ENCODE measurements at places on chromosomes 4 and X.
A peak's percentile ranks its signal among the peaks of the same experiment; 100 is the strongest.

- no peak for DNase-seq
Observed at GRCh38 chr4:61950625-61951024, 750.5 kb downstream of the ADGRL3 start.

DNA sequence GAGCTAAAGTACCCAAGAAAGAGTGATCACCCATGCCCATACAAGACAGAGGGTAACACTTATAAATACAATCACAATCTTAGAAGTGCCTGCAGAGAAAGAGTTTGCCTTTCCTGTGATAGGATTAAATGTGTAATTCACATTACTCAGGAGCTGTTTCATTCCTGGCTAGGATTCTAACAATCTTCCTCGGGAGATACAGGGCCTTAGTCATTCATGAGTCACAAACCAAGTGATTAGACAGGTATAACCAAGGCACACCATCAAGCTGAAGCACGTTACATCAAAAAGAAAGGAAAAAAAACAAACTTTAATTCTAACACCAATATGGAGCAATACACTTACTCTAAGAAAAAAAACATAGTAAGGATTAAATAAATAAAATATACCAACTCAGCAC is 14.9 kb downstream of the ABCG2 start:
- no peak for DNase-seq

- DNase-seq: no peak
Observed at GRCh38 chr4:8326206-8326605, 56.7 kb downstream of the HTRA3 start.

DNA sequence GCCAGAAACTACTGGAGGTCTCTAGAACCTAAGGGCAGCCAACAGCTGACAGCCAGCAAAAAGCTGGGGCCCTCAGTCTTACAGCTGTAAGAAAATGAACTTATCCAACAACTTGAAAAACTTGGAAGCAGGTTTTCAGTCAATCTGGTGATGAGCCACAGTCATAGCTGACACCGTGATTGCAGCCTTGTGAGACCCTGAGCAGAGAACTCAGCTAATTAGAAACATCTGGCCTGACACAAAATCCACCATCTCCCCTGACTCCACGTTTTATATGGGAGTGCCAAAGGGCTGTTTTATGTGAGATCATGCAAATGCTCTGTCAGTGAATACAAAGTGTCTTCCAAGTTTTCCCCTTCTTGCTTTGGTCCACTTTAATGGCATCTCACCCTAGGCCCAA is 198.8 kb upstream of the DCAF8L1 start:
- DNase-seq: no peak

DNA sequence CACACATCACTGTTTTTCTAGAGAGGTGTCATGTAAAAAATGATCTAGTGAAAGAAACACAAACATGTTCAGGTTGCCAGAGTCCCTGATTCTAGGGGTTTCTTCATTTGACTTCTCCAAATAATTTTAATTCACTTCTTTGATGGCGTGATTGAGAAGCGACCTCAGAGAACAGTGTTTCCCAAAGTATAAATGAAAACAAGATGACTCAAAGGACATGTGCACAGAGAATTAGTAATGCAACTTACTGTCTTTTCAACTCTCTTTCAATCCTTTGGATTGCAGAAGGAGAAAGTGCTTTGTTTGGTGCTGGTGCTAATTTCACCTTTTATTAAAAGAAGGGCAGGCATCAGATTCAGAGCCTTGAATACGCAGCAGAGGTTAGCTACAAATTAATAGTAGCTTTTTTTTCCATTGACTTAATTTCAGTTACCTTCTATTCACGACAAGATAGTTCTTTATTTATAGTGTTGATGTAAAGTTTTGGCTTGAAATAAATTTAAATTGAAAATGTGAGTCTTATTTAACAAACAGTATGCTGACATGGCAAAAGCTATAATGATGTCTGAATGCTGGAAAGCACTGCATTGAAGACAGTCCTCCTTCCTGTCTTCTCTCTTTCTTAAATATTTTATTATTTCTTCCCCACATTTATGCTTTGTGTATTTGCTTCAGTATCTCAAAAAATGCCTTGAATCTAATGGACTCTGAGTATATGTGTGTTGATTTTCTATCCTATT is 85.1 kb downstream of the SLC10A7 start:
- no peak for DNase-seq

- no peak for DNase-seq
Observed at GRCh38 chr4:57231781-57232180, 121.6 kb upstream of the IGFBP7 start.

DNA sequence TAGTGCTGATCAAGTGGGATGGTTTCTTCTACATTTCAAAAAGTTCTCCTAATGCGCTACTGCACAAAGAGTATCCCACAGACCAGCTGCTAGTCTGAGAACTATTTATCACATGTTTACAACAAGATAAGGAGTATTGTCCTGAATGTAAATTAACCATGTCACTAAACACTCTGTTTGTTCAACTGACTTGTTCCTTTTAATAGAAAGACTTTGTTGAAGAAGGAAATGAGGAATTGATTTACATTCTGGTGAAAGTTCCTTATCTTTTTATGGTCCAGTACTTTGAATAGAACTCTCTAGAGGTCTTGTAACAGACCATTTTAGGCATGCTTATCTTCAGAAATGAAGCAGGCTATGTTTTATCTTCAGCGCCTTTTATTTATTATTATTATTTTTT is 67.3 kb upstream of the IL13RA1 start:
- DNase-seq: no peak

GRCh38 chr4:136768213-136768924 is 763.9 kb downstream of the PCDH18 start:
- no peak for DNase-seq

- DNase-seq: no peak
Observed at GRCh38 chr4:88985088-88985773, 71.8 kb downstream of the FAM13A start.

DNA sequence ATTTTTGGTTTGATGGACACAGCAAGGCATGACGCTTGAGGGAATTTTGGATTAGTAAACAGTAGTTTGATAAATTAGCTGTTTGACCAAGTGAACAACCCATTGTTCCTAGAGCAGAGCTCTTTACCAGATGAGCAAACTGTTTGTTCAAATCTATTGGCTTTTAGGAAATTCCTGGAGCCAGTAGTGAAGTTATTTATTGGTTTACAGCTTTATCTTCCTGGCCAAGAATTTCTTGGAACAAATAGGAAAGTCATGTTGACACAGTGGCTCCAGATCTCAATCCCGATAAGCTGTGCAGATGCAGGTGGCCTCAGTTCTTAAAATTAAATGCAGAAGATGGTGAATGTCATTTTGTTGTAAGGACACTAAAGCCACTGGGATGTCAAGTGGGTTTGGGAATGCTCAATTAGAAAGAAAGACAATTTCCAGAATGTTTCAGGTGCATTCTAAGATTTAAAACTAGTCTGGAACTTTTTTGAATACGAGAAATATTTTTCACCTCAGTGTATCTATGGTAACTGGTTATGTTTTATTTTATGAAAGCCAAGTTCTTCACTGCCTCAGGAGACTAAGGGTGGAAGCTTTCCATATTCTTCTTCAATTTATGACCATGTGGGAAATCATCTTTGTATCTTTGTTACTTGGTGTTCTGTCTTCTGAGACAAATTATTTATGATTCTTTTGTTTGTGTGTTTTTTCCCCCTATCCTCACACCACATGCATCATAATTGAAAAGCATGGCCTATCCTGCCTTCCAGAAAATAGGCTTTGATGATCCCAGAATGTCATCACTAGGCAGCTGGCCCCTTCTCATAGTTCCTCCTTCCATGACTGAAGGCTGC is 554.5 kb downstream of the STIM2 start:
- DNase-seq: no peak

- DNase-seq: no peak
Observed at GRCh38 chrX:109372291-109372690, 109.6 kb downstream of the GUCY2F start.

- no peak for DNase-seq
Observed at GRCh38 chr4:152106781-152107321, 346.0 kb upstream of the GATB start.

GRCh38 chr4:146342600-146343192 is 128.4 kb downstream of the REELD1 start:
- DNase-seq: no peak

DNA sequence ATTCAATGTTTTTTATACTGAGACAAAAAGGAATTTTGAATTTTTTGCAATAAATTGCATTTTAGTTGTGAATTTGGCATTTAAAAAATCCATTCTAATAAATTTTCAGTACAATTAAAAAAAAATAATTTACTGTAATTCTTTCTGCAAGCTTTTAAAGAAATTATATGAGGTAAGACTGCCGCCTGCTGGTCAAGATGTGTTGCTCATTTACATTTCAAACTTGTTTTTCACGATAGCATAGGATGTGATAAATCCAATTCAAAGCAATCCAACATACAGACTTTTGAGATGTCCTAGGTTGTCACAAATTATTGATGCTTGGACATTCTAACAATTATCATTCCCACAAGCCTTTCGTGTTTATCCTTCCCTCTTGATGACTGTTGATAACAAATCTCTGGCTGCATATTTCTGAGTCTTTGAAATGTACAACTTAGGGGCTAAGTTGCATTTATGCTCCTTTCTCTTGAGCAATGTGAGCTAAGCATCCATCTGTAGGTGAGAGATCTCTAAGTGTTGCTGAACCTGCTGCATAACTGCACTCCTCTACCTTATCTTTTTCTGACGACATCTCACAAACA is 21.7 kb upstream of the MFAP3L start:
- DNase-seq: peak; percentile 50

DNA sequence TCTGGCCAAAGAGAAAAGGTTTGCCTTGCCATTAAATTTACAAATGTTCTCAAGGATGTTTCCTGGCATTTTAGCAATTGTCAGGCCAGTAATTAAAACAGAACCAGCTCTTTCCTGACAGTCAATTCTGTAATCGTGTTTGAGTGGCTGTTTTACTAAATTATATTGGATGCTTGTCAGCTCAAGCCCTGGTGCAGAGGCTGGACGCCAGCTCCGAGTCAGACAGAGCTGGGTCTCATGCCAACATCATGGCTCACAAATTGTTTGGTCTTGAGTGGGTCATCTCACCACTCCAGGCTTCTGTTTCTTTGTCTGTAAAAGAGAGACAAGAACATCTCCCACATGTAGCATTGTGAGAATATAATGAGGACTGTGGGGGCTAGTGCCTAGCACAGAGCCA is 190.3 kb upstream of the PSAPL1 start:
- DNase-seq: no peak

GRCh38 chr4:139266583-139267257 is 13.3 kb downstream of the MGARP start:
- DNase-seq: peak; percentile 74

GRCh38 chr4:24770032-24770584 is 25.3 kb upstream of the SOD3 start:
- no peak for DNase-seq

DNA sequence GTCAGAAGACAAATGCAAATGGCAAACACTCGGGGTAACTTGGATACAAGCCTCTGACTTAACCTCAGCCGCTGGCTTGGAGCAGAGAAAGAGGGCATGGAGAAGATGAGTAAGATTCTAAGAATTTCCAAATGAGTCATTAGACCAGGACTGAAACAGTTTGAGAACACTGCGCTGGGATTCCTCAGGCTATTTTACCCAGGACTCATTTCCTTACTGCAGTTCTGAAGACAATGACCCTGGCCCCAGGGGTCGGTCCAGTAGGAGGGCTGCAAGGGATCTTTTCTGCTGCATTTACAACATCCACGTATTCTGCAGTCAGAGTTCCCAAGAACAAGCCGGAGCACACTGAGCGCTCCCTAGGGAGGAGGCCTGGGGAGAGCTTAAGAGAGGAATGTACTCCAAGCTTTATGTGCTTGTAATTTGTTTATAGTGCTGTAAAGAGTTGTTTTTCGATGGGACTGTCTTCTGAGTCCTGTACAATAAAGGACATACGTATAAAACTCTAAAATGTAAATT is 27.3 kb upstream of the SORBS2 start:
- DNase-seq: no peak

DNA sequence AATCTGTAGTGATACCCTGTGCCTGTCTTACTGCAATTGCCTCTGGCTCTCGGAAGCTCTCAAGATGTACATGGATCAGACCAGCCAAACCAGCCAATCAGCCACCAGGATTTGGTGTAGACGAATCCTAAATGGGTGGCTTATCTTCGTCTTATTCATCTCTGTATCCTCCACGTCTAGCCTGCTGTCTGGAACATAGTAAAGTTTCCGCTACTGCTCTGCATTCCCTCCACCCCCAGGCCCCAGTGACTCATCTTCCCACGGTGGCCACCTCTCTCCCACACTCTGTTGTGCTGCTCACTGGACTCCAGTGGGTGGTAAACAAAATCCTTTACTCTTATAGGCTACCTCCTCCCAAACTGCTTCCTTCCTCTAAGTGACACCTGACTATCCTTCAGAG is 37.8 kb downstream of the SEPTIN6 start:
- peak; percentile 50 for DNase-seq

DNA sequence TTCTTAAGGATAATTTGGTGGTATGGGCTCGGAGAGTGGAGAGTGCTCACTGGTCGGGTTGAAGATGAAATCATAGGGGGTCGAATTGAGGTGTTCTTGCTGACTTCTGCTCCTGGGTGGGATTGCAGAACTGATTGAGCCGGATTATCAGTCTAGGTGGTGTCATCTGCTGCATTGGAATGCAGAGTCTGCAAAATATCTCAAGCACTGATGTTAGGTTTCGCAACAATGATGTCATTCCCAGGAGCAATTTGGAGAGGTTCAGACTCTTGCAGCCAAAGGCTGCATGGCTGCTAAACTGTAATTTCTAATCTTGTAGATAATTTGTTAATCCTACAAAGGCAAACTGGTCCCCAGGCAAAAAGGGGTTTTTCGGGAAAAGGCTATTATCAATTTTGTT is 67.7 kb downstream of the RHOH start:
- no peak for DNase-seq

- DNase-seq: no peak
Observed at GRCh38 chr4:57633212-57633859, 523.2 kb upstream of the IGFBP7 start.

- no peak for DNase-seq
Observed at GRCh38 chrX:54177306-54177705, 5.7 kb downstream of the FAM120C start.

- no peak for DNase-seq
Observed at GRCh38 chrX:70289168-70289792, 447 bp downstream of the PDZD11 start.

- no peak for DNase-seq
Observed at GRCh38 chrX:140508958-140509357, 4.1 kb upstream of the SOX3 start.

DNA sequence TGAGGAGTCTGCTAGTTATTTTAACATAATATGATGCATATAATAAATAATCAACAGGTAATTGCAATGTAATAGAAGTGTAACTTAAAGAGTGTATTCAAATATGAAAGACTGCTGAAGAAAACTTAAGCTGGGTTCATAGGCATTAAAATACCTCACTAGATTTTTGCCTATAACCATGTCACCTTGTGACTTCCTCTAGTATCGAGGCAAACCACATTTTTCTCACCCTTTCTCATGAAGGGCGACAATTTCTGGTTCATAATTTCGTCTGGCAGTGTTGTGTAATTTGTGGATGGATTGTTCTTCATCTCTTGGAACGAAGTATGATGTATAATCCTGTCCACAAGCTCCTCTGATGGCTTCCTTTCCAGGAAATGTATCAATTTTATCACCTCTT is 16.0 kb downstream of the SULT1E1 start:
- DNase-seq: no peak
